ENCODE measurements at places on chromosomes 5 and 9. TPM values are rescaled to one million over a fixed set of nuclear protein-coding genes. Genes with fewer than 3 reads are reported as not detected.

GRCh38 chr9:27377147-27377807 lies 80.3 kb upstream of the EQTN start:
- DNase-seq, result peak; percentile 14

- no peak for DNase-seq
These were observed 710 bp upstream of the CARD9 start for GRCh38 chr9:136374183-136374575.

CTXN3 gene
- not detected for total RNA-seq

- no peak for DNase-seq
These were observed 727 bp upstream of the DNAJA1 start for GRCh38 chr9:33024126-33024965.

DNA sequence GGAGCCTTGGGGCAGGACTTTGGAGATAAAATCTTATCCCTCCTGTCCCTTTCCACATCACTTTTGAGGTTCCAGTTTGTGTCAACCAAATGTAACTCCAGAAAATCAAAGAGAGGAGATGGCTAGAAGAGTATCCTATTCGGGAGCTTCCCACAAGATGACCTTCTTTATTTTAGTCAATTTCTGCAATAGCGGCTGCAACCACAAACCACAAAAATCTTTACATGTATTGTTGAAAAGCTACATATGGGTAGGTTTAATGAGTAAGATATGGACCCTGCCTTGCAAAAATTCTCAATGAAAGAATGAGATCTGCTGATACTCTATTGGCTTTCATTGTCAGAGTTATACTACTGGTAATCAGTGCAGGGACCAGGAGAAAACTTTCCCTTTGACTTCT lies 92.2 kb upstream of the MAMDC2 start:
- DNase-seq, result no peak

DNA sequence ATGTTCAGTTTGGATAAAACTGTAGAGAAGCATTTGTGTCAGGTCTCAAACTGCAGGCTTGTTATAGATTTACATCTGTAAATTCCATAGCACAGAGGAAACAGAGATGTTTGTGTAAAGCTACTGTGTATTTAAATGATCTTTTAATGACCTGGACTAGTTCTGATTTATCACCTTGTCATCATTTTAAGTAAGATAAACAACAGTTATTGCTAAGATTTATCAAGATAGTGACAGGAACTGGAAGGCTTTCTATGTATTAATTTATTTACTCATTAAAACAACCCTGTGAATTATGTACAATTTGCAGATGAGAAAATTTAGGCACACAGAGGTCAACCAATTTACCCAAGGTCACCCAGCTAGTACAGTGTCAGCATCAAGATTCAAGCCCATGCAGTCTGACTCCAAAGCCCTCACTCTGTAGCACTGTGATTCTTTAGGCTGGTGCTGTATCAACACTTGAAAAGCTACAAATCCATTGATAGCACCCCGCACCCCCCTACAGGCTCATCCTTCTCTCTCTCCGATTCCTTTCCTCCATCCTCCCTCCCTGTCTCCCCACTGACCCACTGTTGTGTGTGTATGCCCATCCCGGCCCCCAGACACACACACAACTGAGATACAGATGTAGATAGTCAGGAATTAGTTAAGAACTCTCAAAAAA lies 184.5 kb downstream of the FBN2 start:
- no peak for DNase-seq

DNA sequence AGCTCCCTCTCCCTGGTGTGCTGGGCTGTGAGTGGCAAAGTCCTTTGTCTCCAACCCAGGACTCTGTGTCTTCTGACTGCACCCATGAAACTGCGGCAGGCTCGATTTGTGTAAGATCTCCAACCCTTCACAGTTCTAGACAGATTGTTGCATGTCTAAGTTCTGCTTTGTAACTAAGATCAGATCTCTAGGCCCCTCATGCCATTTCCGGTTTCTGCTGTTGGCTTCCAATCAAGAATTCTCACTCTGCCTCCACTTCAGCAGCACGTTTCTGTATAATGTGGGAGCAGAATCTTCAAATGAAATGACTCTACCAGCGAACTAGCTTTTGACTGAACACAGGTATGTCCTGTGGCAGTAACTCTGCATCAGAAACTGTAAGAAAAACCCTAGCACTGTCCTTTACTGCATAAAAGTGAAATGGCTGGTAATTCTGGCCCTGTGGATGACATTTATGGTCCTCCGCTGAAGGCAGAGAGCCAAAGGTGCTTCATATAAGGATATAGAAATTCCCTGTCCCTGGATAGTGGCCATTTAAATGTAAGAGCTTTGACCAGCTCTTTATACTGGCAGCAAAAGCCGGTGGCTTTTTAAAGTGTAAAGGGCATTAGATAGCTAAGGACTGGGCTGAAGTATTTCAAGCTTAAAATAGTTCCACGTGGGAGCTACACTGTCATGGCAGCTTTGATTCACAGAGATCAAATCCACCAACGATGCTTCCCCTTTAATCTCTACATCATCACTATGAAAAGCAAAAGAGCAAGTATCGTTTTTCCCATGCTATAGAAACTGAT lies 319.0 kb upstream of the CDH6 start:
- no peak for DNase-seq

SEMA5A gene
- 11.4 TPM for total RNA-seq

DNA sequence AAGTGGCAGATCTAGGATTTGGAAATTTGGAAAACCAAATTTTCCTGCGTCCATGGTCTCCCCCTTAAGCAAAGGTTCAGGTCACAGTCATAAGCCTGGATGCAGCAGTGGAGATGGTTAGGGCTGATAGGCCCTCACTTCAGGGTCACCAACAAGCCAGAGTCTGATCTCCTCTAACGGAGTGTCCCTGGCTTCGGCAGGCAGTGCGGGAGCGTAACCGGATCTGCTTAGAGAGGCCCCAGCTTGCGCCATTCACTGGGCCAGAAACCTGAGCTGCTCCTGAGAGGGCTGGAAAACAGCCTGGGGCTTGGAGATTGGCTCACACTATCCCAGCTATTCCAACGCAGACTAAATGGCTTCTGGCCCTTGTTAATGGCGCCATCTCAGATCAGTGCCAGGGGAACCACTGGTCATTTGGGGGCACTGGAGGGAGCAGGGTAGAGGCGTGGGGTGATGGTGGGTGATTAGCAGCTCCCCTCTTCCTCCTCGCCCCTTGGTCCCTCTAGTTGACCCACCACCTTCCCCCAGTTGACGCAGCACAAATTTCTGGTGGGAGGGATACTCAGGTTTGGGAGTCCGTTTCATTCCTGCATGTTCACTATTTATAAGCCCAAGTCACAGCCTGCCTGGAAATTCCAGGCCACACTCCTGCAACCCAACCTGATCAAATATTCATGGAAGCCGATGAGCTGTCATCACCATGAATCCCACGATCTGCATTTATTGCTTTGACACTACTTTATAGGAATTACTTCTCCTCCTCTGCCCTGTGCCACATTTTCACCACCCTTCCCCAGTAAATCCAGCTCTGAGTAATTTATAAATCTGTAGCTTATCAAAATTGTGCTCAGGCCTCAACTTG lies 134.6 kb upstream of the CPEB4 start:
- DNase-seq, result no peak

DNA sequence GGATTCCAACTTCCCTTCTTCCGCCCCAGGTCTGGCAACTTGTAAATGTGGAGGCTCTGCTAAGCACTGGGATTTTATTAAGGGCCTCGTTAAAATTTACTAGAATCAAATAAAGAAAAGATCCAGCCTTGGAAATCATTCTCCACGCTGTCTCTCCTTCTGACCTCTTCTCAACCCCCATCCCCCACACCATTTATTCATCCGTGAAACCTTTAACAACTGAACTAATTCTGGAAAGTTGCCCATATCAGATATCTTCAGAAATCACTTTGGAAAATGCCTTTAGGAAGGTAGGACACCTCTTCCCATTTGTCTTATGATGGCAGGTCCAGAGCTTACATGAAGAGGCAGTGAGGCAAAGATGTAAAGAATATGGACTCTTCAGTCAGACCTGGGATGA lies 288.5 kb downstream of the SLIT3 start:
- DNase-seq, result no peak

- peak; percentile 72 for DNase-seq
These were observed 284.4 kb downstream of the DNAH5 start for GRCh38 chr5:13660072-13660471.

KLHL3 gene
- 0.34 TPM for total RNA-seq

DNA sequence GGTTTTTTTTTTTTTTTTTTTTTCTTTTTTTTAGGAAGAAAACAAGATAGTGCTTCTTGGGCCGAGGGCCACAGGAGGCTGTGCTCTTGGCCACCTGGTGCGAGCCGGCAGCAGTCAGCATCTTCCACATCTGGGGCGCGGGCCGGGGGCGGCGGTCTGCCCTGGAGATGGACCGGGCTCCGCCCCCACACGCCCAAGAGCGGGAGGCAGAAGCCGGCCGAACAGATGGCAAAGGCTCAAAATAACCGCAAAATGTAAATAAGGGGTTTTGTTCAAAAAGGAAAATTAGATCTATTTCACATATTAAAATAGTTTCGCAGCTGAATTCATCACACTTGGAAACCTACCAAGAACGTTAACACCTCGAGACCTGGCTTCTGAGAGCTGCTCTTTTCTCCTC lies 51.5 kb upstream of the UBAC1 start:
- no peak for DNase-seq

- DNase-seq, result no peak
These were observed 460.0 kb downstream of the PSAT1 start for GRCh38 chr9:78756813-78757510.

Data from LHCN-M2 (cell line).